ENCODE measurements at places on chromosomes 2 and 18. TPM values are rescaled to one million over a fixed set of nuclear protein-coding genes. Genes with fewer than 3 reads are reported as not detected.

Gene SERPINB10
- not detected for total RNA-seq

Gene CNDP1
- total RNA-seq: not detected

Gene RUFY4
- total RNA-seq: not detected

Gene PTGR3
- total RNA-seq: 7.7 TPM

Gene MYO3B
- 0.18 TPM for total RNA-seq

Gene LAPTM4A
- total RNA-seq: 214 TPM

Gene TANC1
- total RNA-seq: 16.3 TPM

Gene FOXD4L1
- 0.09 TPM for total RNA-seq

Gene CNGA3
- not detected for total RNA-seq

Gene CLHC1
- total RNA-seq: 8.0 TPM

Gene COL5A2
- total RNA-seq: 785 TPM

Gene NOL4
- total RNA-seq: not detected

Gene PLB1
- 1.4 TPM for total RNA-seq

Gene GPR39
- 0.28 TPM for total RNA-seq

Gene REG1A
- not detected for total RNA-seq
